T-cell (primary cell): ENCODE measurements at places on chromosomes 6 and 20. TPM values are rescaled to one million over a fixed set of nuclear protein-coding genes. Genes with fewer than 3 reads are reported as not detected.

The PAK1IP1 gene
- total RNA-seq: 8.4 TPM

DNA sequence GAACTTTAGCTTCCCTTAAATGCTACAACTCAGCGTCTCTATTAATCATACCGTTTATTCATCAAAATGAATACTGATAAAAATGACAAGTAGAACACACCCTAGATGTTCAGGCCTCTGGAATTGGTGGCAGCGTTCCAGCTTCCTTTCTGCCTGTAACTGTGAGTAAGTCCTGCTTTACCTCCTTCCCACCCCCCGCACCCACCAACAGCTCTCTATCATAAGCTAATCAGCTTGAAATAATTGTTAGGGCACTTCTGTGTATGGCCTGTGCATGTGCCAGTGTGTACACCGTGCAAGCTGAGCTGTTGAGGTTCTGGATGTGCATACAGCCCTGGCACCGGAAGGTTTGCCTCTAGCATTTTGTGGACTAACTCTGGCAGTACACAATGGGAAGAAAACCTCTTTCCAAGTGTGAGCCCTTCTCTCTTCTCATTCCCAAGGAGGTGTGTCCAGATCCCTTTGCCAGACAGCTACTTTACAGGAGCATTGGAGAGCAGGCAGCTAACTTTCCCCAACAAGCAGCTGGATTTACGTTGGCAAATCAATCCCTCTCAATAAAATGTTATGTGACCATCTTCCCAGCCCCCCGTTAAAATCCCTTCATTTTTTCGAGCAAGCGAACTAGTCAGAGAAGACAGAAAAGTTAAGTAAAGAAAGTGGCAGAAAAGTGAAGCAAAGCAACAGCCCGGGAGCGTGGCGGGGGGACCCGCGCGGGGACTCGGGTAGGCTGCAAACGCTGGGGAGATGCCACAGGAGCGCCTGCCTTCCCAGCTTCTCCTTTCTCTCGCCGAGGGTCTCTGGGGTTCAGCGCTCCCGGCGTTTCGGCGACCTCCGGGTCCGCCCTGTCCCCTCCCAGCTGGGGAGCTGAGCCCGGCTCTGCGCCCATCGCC is 803 bp upstream of the ADGRG6 start:
- no peak for DNase-seq
- H3K27me3 ChIP-seq: peaks cover 17% of the 10 kb centered on the region
- H3K4me3 ChIP-seq: peak overlapping the region; percentile 60

- peaks cover 10% of the 10 kb centered on the region for H3K4me1 ChIP-seq
- H3K36me3 ChIP-seq: no peaks in the 10 kb centered on the region
- peak; percentile 44 for DNase-seq
Measured at GRCh38 chr20:49534255-49534712, 33.7 kb downstream of the PTGIS start.

- no peak overlapping the region for H3K4me3 ChIP-seq
- H3K27me3 ChIP-seq: no peaks in the 10 kb centered on the region
- peaks cover 45% of the 10 kb centered on the region for H3K36me3 ChIP-seq
- no peak for DNase-seq
- H3K27ac ChIP-seq: no peak overlapping the region
- H3K4me1 ChIP-seq: peaks cover 4% of the 10 kb centered on the region
Measured at GRCh38 chr20:64268174-64268573, 12.6 kb downstream of the PCMTD2 start.

GRCh38 chr20:62293111-62293784 is 9.5 kb upstream of the ADRM1 start:
- H3K36me3 ChIP-seq: peaks cover 35% of the 10 kb centered on the region
- no peak for DNase-seq
- H3K4me1 ChIP-seq: peaks cover 22% of the 10 kb centered on the region
- no peak overlapping the region for H3K4me3 ChIP-seq

- peaks cover 5% of the 10 kb centered on the region for H3K27me3 ChIP-seq
- no peak overlapping the region for H3K4me3 ChIP-seq
- DNase-seq: no peak
- H3K36me3 ChIP-seq: no peaks in the 10 kb centered on the region
- no peak overlapping the region for H3K27ac ChIP-seq
Measured at GRCh38 chr20:40607927-40608326, 81.1 kb downstream of the MAFB start.

The RAET1L gene
- total RNA-seq: not detected

The CD83 gene
- 6.4 TPM for total RNA-seq

DNA sequence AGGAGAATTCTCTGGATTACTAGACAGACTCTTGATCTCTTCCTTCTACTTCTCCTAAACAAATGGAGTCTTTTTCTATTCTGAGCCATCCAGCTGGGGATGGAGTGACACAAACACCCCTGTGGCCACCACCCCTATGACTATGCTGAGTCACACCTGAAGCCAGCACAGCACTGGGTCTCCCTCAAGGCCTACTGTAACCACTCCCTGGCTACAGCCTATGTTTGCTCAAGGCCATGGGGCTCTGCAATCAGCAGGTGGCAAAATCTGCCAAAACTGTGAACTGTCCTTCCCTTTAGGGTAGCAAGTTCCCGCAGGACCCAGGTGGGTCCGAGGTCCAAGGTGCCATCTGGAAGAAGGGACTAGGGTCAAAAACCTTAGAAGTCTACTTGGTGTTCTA is 132.3 kb downstream of the TINAG start:
- H3K4me3 ChIP-seq: no peak overlapping the region
- no peak overlapping the region for H3K27ac ChIP-seq
- no peaks in the 10 kb centered on the region for H3K36me3 ChIP-seq

The TMEM200A gene
- total RNA-seq: 1.3 TPM

DNA sequence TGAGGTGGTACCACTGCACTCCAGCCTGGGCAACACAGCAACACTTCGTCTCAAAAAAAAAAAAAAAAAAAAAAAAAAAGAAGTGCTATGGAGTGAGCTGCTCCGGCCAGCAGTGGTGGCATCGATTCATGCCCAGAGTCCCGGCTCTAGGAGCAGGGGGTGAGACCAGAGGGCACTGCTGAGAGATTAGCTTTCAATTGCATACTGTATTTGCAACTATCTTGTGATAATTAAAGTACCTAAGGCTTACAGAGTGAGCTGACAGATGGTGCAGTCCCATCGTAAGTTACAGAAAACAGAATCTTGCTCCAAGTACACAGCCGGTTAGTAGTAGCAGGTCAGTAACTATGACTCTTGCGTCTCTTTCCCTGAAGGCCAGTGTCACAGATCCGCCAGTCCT is 31.5 kb downstream of the TMEM14B start:
- H3K4me1 ChIP-seq: no peaks in the 10 kb centered on the region
- DNase-seq: no peak
- no peaks in the 10 kb centered on the region for H3K27me3 ChIP-seq
- no peak overlapping the region for H3K4me3 ChIP-seq
- H3K27ac ChIP-seq: no peak overlapping the region

- H3K4me3 ChIP-seq: no peak overlapping the region
- no peaks in the 10 kb centered on the region for H3K36me3 ChIP-seq
- H3K27ac ChIP-seq: no peak overlapping the region
- H3K4me1 ChIP-seq: no peaks in the 10 kb centered on the region
- H3K27me3 ChIP-seq: no peaks in the 10 kb centered on the region
- DNase-seq: no peak
Measured at GRCh38 chr6:72857791-72858585, 236.1 kb downstream of the KCNQ5 start.

- no peak for DNase-seq
- peaks cover 42% of the 10 kb centered on the region for H3K27me3 ChIP-seq
- H3K4me1 ChIP-seq: no peaks in the 10 kb centered on the region
- H3K4me3 ChIP-seq: no peak overlapping the region
- H3K36me3 ChIP-seq: no peaks in the 10 kb centered on the region
Measured at GRCh38 chr20:58020656-58021454, 207.6 kb downstream of the ANKRD60 start.

GRCh38 chr6:39188571-39188970 is 40.7 kb downstream of the KCNK5 start:
- H3K4me3 ChIP-seq: no peak overlapping the region
- H3K4me1 ChIP-seq: no peaks in the 10 kb centered on the region
- no peak overlapping the region for H3K27ac ChIP-seq
- no peaks in the 10 kb centered on the region for H3K36me3 ChIP-seq
- H3K27me3 ChIP-seq: peaks cover 2% of the 10 kb centered on the region

The HAO1 gene
- total RNA-seq: not detected

- no peak overlapping the region for H3K4me3 ChIP-seq
- H3K27ac ChIP-seq: no peak overlapping the region
- H3K36me3 ChIP-seq: no peaks in the 10 kb centered on the region
- peaks cover 2% of the 10 kb centered on the region for H3K4me1 ChIP-seq
- no peak for DNase-seq
Measured at GRCh38 chr20:3669710-3670367, 6.6 kb upstream of the GFRA4 start.

The TSBP1 gene
- not detected for total RNA-seq

DNA sequence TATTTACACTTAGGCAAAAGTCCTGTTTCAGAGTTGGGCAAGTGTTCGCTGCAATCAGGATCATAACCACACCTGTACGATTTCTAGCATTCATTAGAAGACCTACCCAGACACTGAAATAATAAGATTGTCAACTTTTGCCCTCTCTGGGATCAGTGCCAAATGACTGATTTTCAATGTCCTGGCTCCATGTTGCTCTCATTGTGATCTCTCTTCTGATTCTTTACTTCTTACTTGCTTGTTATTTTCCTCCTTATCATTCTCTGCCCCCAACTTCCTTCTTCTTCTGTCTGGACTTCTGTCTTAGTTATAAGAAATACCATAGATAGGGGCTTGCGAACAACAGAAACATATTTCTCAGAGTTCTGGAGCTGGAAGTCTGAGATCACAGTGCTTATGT is 94.4 kb upstream of the BMP2 start:
- H3K4me3 ChIP-seq: no peak overlapping the region
- no peaks in the 10 kb centered on the region for H3K36me3 ChIP-seq
- no peak overlapping the region for H3K27ac ChIP-seq
- H3K27me3 ChIP-seq: no peaks in the 10 kb centered on the region

DNA sequence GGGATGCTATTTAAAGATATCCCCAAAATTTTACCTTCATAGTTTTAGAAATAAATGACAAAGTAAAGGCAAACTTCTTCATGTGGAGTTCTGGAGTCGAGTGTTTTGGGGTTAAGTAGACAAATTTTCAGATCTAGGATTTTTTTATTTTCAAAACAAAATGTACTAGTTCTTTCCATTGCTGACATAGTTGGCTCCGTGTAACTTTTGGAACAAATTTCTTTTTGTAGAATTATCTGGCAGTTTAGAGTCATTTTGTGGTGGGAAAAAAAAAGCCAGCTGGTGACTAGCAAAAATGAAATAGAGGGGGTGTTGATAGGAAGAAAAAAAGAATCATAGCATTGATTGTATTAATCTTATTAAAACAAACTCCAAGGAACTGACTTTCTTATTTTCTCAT is 131.6 kb upstream of the TCF21 start:
- H3K27me3 ChIP-seq: no peaks in the 10 kb centered on the region
- no peaks in the 10 kb centered on the region for H3K4me1 ChIP-seq
- no peak overlapping the region for H3K27ac ChIP-seq

DNA sequence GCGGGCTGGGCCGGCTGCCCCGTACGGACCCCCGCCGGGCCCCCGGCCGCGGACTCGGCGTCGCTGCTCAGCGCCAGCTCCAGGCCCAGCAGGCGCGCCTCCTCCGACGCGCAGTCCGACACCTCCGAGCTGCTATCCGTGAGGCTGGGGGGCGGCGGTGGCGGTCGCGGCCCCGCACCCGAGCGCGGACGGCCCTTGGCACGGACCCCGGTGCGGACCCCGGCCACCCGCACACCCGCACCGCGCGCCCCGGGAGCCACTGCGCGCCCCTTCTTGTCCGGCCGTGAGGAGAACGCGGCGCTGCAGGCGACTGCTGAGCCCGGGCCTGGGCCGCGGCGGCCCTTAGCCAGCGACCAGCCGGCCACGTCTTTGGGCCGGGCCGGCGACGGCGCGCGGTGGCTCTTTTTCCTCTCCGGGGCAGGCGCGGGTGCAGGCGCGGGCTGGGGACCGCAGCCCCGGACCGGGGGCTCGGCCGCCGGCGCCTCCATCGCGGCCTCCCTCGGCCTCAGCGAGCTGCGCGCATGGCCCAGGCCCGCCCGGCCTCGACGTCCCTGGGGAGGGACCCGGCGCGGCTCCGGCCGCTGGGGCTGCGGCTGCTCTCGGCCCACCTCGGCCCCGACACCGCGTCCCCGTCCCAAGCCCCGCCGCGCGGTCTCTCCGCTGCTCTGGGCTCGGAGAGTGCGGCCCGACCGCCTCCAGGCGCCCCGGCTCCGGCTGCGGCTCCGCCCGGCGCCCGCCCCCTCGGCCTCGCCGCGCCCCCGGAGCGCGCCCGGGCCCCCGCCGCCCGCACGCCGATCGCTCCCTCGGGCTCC is 12.9 kb upstream of the TLDC2 start:
- no peaks in the 10 kb centered on the region for H3K27me3 ChIP-seq
- DNase-seq: no peak
- H3K27ac ChIP-seq: no peak overlapping the region
- H3K4me3 ChIP-seq: peak overlapping the region; percentile 53
- H3K36me3 ChIP-seq: no peaks in the 10 kb centered on the region
- H3K4me1 ChIP-seq: peaks cover 15% of the 10 kb centered on the region

The TDRD6 gene
- total RNA-seq: not detected

The PPP1R3G gene
- not detected for total RNA-seq

DNA sequence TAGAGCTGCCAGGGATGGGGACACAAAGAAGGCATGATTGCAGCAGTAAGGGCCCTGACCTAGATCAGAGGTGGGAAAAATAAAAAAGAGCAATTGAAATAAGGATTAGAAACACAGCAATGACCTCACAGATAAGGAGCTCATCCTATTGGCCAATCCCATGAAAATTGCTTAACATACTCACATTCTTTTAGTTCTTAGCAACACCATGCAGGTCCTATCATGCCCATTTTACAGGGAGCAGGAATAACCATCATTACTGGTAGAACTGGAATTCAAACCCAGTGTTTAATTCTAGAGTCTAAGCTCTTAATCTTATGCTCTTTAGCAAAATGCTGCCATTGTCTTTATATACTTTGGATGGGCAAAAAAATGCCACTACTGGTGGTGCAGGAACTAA is 267.7 kb downstream of the RNF144B start:
- H3K4me3 ChIP-seq: no peak overlapping the region
- no peak overlapping the region for H3K27ac ChIP-seq
- H3K4me1 ChIP-seq: no peaks in the 10 kb centered on the region
- no peaks in the 10 kb centered on the region for H3K27me3 ChIP-seq
- DNase-seq: no peak

DNA sequence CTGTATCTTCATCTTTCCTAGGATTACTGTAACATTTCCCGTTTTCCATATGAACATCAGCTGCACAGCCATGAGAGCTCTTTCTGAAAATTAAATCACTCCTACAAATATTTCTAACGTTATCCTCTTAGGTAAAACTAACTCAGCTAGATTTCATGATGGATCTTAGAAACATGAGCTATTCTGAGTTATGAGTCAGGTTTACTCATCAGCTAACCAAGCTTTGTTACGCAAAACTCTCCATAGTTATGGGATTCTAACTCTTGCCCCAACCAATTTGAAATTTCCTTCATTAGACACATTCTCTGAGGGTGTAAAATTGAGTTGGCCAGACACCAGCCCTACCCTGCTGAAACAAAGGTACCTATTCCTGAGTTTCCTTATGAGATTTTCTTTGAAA is 14.0 kb downstream of the DEFB110 start:
- H3K4me1 ChIP-seq: no peaks in the 10 kb centered on the region
- no peaks in the 10 kb centered on the region for H3K36me3 ChIP-seq
- H3K4me3 ChIP-seq: no peak overlapping the region
- DNase-seq: no peak

The SLCO4A1 gene
- 5.4 TPM for total RNA-seq

The BANF2 gene
- total RNA-seq: not detected

The RREB1 gene
- total RNA-seq: 45.4 TPM
